ENCODE measurements at places on chromosomes 13 and 19.

GRCh38 chr13:100212904-100213553 lies 124.1 kb downstream of the PCCA start:
- DNase-seq = no peak

- DNase-seq = no peak
These were observed 690 bp downstream of the HCN2 start for GRCh38 chr19:590396-590745.

- DNase-seq = peak; percentile 14
These were observed at the start of gene MAB21L1 for GRCh38 chr13:35475960-35476943. MAB21L1 (minus strand) TSS chr13:35476689; CDS start chr13:35476138, 551 bp downstream.

DNA sequence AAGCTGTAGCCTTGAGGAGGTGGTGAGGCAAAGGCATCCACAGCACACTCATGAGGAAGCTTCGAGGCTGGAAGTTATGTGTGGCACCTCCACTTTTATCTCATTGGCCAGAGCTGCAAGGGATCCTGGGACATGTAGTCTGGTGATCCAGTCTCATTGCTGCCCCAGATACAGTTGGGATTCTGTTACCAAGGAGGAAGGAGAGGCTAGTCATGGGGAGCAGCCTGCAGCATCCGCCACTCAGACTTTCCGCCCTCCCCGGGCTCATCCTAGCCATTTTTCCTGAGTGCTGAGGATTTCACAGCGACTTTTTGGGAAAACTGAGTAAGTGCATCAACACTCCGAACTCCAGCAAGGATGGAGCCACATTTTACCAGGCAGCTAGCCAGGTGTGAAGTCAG lies 74.4 kb downstream of the DPF1 start:
- DNase-seq = no peak

DNA sequence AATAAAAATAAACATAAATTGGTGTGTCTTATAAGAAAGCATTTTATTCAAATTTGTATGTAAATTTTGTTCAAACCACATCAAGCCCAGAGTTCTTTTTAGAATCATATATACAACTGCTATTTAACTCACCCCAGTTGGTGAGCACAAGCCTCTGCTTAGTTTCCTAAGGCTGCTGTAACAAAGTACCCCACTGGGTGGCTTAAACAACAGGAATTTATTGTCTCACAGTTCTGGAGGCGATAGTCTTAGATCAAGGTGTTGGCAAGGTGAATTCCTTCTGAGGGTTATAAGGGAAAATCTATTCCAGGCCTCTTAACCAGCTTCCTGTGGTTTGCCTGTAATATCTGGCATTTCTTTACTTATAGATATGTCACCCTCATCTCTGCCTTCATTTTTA lies 1133.5 kb downstream of the OLFM4 start:
- no peak for DNase-seq

DNA sequence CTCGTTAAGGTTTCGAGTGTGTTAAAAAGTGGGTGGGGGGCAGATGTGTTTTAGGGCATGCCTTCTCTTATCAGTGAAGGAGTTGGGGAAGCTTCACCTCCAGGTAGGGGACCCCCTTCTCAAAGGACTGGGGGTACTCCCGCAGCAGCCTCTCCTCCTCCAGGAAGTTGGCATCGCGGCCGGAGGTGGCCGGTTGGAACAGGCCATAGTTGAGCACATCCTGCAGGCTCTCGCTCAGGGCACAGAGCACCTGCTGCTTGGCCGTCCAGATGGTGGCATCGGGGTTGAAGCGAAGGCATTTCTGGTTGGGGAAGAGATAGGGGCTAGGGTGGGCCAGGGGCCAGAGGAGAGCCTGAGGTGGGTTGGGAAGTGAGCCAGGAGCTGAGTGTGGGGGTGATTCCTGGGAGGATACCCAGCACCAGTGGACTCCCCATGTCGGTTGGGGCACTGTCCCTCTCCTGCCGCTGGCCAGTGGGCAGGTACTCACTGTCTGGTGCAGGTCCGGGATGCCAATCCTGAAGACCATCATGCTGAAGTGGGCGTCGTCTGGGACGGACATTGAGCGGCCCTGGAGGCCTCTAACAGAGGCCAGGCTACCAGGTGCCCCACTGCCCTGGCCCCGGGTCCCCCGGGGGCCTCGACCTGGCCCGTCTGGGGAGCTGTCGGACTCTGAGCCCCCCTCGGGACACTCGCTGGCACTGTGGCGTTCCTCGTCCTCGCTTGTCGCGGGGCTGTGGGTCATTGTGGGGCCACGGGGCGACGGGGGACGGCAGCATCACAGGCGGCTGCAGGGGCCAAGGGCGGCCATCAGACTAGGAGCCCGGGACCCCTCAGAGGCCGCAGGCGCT lies 3.2 kb downstream of the SHANK1 start:
- no peak for DNase-seq

DNA sequence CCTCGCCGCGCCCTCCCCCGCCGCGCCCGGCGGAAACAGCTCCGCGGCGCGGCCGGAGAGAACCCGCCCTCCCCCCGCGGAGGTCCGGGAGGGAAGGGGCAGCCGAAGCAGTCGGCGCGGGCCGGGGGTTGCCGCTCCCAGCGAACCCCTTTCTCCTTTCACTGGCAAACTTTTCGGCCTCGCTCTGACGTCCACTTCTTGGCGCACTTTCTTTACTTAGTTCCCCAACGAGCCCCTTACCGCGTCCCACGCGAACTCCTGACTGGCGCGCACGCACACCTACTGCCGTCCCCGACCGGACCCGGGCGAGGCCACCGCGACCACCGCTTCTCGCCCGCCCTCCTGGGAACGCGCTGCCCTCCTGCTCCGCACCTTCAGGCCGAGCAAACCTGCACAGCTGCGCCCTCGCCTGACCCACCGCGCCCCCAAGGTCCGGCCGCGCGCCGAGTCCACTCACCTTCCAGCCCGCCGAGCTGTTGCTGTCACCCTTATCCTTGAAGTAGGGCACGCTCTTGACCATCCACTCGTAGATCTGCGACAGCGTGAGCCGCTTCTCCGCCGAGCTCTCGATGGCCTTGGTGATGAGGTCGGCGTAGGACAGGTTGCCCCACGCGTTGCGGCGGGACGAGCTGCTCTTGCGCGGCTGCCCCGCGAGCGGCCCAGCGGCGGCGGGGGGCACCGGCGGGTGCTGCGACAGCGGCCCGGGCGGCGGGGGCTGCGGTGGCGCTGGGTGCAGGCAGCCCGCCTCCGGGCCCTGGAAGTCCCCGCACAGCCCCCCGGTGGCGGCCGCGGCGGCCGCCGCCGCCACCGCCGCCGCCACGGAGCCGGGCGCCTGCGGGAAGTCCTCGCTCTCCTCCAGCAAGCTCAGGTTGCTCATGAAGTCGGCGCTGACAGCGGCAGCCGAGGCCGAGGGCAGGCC lies 1.1 kb downstream of the FOXO1 start:
- peak; percentile 30 for DNase-seq

DNA sequence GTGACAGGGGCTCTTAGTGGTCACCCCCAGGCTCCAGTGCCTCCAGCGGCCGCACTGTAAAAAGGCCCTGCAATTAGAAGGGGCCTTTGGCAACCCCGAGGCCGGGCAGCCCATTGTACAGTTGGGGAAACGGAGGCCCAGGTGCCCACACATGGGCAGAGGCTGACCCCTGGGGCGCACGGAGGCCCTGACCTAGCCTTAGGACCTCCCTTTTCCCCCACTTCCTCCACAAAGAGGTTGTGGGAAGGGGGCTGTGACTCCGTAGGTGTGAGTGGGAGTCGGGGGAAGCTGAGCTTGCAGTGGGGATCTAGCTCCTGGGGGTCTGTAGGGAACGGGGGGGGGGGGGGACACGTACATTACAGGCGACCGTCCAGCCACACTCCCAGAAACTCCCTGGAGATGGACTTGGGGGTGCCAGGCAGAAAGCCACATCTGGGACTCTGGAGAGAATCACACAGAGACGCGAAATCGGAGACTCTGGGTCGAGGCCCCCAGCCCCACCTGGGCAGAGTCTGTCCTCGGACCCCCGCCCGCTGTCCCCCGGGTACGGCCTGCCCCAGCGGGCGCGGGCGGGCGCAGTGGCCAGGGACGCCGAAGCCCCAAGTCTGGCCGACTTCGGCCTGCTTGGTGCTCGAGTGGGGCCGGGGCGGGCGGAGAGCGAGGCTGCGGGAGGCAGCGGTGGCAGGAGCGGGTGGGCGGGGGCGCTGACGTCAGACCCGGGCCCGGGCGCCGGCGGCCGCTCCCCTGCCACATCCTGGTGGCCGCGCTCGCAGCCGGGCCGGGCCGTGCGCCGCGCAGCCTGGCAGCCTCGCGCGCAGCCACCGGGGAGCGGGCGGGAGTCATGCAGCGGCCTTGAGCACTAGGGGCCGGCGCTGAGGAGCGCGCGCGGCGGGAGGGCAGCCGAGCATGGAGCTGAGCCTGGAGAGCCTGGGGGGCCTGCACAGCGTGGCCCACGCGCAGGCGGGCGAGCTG lies at the start of gene ONECUT3:
Gene ONECUT3 (plus strand): TSS at position 750 of the 972 bp plus-strand sequence. CDS start 157 bp downstream, at position 907.
- DNase-seq = no peak

DNA sequence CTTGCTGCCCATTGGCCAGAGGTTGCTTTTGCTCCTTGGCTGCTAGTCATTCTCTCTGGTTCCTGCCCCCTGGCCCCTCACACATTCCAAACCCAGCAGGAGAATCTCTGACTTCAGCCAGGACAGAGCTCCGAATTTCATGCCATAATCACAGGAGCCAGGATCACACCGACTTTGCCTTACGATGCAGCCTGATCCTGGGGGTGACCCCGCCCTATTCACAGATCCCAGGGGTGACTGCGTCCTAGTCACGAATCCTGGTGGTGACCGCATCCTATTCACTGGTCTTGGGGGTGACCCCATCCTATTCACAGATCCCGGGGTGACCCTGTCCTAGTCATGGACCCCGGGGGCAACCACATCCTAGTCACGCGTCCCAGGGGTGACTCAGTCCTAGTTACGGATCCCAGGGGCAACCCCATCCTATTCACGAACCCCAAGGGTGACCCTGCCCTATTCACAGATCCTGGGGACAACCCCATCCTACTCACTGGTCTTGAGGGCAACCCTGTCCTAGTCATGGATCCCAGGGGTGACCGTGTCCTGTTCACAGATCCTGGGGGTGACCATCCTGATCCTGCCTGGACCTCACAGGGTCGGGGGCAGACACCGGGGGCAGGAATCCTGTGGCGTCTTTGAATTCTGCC lies 7.4 kb upstream of the TEX29 start:
- no peak for DNase-seq

DNA sequence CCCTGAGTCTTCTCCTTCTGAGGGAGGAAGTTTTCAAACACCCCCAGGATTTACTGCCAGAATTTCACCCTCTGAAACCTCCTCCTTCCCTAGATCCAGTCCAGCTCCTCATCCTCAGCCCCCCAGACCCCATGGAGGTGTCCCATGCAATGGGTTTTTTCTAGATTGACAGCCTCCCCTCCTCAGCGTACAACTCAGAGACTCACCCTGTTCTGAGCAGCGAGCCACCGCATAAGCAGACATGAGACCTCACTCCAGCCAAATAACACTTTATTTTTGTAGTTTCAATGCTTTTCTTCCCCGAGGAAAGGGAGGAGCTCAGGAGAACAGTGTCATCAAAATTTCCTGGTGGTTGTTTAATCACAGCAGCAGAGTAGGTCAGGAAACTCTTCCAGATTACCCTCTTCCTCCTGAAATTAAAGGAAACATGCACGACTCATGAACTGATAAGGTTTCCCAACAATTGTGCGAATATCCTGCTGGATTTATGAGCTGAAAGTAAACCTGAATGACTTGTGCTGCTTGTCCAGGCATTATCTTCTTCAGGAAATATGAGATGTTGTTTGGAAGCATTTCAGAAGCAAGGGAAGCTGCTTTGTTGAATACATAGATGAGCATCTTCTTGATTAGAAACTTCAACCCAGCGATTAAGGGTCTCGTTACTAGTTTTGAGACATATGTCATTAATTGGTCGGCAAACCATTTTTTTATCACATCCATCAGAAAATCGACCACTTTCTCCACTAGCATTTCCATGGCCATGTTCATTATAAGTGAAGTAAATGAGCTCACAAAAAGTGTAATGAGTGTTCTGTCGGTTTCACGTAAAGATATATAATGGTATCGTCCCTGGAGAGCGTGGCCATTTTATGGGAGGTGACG lies 36.2 kb downstream of the ERICH4 start:
- DNase-seq = no peak

GRCh38 chr13:48851707-48852106 lies 124.0 kb upstream of the FNDC3A start:
- DNase-seq = no peak

GRCh38 chr13:47846886-47847285 lies 154.2 kb downstream of the SUCLA2 start:
- no peak for DNase-seq

GRCh38 chr13:33487575-33488243 lies 202.2 kb upstream of the STARD13 start:
- no peak for DNase-seq

DNA sequence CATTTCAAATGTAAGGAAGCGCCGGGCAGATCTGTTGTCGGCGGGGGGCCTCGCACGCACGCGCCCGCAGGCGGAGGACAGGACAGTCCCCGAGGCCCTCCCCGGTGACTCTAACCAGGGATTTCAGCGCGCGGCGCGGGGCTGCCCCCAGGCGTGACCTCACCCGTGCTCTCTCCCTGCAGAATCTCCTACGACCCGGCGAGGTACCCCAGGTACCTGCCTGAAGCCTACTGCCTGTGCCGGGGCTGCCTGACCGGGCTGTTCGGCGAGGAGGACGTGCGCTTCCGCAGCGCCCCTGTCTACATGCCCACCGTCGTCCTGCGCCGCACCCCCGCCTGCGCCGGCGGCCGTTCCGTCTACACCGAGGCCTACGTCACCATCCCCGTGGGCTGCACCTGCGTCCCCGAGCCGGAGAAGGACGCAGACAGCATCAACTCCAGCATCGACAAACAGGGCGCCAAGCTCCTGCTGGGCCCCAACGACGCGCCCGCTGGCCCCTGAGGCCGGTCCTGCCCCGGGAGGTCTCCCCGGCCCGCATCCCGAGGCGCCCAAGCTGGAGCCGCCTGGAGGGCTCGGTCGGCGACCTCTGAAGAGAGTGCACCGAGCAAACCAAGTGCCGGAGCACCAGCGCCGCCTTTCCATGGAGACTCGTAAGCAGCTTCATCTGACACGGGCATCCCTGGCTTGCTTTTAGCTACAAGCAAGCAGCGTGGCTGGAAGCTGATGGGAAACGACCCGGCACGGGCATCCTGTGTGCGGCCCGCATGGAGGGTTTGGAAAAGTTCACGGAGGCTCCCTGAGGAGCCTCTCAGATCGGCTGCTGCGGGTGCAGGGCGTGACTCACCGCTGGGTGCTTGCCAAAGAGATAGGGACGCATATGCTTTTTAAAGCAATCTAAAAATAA lies 18.2 kb downstream of the IL17D start:
- no peak for DNase-seq

DNA sequence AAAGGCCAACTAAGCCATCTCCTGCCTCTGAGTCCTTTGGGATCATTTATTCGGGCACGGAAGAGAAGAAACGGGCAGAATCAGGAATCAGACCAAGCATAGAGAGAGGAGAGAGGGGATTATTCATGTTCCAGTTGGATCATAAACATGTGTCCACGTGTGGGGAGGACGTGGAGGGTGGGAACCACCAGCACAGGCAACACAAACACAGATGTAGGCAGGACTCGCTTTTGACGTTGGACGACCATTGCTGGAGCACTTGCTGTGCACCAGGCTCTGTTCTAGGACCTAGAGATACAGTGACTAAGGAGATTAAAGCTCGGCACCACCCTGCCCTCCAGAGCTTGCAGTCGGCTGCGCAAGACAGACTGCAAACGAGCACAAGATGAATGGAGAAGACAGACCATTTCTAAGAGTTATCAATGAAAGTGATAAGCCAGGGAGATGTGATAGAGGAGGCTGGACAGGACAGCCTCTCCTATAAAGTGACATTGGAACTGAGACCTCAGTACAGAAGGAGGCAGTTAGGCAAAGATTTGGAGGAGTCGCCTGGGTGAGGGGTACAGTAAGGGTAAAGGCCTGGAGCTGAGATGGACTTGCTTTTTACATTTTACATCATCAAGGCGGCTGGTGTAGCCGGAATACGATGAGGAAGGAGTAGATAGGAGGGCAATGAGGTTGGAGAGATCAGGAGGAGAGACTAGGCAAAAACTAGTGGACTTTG lies 716 bp downstream of the SH2D3A start:
- no peak for DNase-seq

Data from H54 (cell line).